Pulmonary artery endothelial cell (primary cell): ENCODE measurements at places on chromosomes 3 and 15. TPM values are rescaled to one million over a fixed set of nuclear protein-coding genes. Genes with fewer than 3 reads are reported as not detected.

DNA sequence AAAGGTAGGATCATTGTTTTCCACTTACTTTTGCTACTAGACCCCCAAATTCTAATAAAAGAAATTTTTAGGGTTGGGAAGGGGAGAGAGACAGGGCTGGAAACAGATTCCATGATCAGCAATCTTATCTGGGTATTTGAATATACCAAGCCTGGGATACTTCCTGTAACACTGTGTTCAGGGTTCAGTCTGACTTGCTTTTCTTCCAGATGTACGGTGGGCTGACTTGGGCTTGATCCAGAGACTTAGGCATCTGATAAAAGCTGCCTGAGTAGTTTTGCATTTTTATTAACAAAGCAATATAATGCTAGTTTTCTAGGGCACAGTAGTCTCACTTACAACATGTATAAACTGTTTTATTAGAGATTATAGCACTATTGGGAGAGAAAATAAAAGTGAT, 49.2 kb downstream of the KCNMB2 start:
- no peak for DNase-seq

GRCh38 chr3:54870423-54870822, 57.4 kb downstream of the LRTM1 start:
- DNase-seq, result no peak

DNA sequence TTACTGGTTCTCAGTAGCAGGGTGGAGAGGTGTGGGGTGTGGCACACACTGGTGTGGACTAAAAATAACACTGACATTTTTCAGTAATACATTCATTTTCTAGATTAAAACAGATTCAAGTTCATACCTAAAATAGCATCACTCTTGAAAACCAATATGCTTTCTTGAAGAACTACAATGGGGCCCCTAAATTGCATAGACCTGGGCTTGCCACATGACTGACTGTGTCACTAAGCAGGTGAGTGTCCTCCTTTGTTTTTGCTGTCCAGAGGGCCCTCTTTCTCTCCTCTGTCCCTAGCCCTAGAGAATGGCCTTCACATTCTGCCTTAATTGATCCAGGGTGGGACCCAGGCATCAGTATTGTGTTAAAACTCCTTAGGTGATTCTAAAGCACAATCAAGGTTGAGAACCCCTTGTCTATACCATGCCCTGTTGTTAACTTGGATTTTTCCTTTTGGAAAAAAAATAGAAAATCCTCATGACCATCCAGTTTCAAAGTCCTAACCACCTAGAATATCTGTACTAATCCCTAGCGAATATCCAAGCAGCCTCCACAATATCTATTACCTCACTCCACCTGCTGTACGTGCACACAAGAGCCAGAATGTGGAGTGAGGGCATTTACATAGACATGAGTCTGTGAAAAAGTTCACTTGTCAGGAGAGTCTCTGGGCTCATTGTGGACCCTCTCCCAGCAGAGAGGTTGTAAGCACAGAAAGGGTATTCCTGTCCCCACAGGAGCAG, 18.7 kb upstream of the TMEM41A start:
- DNase-seq, result no peak

- DNase-seq, result no peak
Observed at GRCh38 chr3:17232442-17232841, 347.7 kb downstream of the PLCL2 start.

GRCh38 chr3:17157713-17158112, 273.0 kb downstream of the PLCL2 start:
- no peak for DNase-seq

DNA sequence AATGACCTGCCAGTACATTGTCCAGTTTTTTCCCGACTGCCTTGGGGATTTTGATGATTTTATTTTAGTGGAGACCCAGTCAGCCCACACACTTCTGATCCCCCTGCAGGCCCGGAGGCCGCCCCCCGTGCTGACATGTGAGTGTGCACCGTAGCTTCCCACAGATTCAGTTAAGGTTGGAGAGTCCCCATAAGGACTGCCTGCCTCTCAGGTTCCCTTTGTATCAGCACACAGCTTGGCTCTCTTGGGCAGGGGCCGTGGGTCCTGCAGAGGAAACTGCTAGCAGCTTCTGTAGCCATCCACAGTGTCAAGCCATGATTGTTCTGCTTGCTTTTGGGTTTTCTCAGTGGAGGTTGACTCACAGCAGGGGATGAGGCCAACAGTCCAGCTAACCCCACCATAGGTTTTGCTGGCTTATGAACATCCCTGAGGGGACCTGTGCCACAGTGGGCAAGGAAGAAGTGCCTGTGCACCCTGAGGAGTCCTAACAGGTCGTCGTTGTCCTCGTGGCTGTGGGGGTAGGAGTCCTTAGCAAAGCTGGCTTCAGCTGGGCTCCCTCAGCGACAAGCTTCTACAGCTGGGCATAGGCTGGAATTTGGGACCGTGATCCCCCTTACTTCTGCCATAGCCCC, 46.4 kb downstream of the DLEC1 start:
- no peak for DNase-seq

DNA sequence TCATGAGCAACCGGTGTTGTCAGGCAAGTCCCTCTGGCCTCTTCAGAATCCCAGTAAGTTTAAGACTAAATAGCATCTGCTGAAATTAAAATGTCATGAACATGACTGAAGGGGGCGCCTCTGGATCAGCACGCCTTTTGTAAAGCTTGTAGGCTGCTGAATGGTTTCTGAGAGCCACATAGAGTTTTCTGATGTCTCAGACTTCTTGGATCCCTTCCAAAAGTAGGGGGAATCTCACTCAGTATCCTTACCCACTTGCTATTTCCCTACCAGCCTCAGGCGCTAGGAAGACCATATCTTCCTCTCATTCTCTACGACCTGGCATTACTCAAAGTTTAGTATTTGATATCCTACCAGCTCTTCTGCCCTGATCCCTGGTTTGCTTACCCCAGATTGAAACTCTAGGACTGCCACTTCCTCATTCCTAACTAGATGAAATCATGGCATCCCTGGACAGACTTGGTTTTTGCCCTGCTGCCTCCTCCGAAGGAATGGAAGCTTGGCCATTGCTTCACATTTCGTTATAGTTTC, 62.7 kb upstream of the CD47 start:
- no peak for DNase-seq

- no peak for DNase-seq
Observed at GRCh38 chr3:55443346-55443745, 43.8 kb downstream of the WNT5A start.

- DNase-seq, result no peak
Observed at GRCh38 chr3:134667956-134668355, 17.1 kb upstream of the KY start.

DNA sequence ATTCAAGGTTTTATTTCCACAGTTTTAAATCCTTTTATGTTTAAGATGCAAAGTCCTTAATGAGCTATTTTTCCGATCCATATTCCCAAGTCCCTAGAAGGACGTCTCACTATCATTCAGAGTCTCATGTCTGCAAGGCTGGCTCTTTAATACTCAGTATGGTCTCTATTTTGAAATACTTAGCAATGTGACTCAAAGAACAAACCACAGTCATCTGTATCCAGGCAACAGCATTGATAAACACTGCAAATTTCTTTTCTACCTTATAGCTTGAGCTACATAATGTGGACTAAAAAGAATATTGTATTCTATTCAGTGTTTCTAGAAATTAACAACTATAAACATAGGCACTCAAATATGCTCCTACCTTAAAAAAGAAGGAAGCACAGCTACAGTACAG, 588.3 kb upstream of the NAALADL2 start:
- DNase-seq, result no peak

- DNase-seq, result no peak
Observed at GRCh38 chr3:71548705-71549384, 34.7 kb downstream of the FOXP1 start.

DNA sequence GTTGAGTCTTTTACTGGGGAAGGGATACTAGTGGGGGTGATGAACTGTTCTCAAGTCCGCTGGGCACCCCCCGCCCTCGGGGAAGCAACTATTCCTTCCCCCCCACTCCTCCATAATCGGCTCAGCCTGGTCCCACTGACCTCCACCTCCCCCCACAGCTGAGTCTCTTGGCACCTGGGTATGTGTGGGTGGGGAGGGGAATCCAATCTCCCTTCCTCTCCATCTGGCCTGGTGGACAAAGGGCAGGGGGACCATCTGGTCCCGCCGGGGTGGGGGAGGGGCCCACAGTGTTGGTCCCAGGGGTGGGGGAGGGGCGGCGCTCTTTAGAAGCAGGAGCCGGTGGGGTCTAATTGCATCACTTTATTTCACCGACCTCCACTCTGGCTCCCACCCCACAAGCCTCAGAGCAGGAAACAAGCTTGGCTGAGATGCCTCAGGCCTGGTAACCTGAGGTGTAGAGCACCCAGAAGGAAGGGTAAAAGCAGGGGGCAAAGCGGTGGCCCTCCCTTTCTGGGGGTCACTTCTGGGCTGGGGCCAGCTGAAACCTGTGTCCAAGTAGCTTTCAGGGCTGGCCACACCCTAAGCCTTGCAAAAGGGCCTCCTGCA, 1.0 kb upstream of the PCBP4 start:
- no peak for DNase-seq

GRCh38 chr3:27089645-27090044, 279.5 kb downstream of the NEK10 start:
- DNase-seq, result no peak

DNA sequence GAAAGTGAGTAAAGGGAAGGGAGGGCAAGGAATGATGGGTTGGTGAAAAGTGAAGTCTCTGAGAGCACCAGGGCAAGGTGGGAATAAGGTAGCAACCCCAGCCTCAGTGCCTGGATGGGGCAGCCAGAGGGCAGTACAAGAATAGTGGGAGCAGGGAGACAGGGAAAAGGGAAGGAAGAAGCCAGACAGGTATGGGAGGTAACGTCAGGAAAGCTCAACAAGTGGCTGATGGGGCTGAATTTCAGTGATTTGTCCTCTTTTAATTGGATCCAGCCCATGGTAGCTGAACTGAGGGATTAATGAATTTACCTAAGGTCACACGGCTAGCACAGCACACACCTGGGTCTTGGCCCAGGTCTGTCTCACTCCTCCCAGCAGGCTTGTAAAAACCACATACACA, 12.6 kb downstream of the RORA start:
- no peak for DNase-seq

DNA sequence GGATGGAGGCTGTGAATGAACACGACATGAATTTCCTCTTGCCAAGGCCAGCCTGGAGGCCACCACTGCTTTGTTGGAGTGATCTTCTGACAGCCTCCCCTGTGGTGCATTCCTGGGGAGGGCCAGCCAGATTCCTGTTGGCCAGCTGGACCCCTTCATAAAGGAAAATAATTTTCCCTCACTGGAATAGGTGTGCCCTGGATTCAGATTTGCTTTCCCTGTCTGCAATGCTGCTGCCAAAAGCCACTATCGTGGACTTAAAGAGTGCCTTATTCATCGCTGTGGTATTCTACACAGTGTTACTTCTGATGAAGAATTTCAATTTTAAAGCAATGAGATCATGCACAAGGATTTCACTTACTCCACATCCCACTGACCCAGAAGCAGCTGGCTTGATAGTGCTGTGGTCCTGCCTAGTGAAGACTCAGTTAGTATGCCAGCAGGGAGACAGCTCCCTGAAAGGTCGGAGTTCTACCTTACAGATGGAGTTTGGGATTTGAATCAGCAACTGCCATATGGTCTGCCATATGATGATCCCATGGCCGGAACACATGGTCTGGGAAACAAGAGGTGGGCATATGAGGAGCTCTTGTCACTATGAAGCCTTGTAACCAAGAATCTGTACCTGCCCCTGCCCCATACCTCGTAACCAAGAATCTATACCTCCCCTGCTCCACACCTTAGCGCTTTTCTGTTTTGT, 145.2 kb downstream of the KLF13 start:
- DNase-seq, result no peak

GRCh38 chr3:14431452-14431916, 29.1 kb downstream of the SLC6A6 start:
- no peak for DNase-seq

- no peak for DNase-seq
Observed at GRCh38 chr3:65597226-65597951, 441.3 kb downstream of the MAGI1 start.

DNA sequence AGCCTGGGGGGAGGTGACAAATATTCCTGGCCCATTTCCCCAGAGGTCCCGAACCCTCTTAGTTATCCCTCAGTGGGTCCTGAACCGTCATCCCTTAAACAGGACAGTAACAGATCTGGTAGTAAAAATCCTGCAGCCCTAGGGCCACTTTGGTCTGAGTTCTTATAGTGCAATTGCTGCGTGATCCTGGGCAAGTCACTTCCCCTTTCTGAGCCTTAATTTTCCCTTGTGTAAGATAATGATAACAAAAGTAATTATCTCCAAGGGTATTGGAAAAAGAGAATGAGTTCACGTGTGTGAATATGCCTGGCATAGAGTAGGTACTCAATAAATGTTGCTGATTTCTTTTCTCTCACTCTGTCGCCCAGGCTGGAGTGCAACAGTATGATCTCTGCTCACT, 2.9 kb upstream of the JAGN1 start:
- no peak for DNase-seq

- DNase-seq, result no peak
Observed at GRCh38 chr3:79392479-79392878, 375.3 kb downstream of the ROBO1 start.

GRCh38 chr15:55846116-55846707, 103.3 kb upstream of the PRTG start:
- DNase-seq, result peak; percentile 37

GRCh38 chr3:31462050-31462569, 70.6 kb upstream of the STT3B start:
- no peak for DNase-seq

DNA sequence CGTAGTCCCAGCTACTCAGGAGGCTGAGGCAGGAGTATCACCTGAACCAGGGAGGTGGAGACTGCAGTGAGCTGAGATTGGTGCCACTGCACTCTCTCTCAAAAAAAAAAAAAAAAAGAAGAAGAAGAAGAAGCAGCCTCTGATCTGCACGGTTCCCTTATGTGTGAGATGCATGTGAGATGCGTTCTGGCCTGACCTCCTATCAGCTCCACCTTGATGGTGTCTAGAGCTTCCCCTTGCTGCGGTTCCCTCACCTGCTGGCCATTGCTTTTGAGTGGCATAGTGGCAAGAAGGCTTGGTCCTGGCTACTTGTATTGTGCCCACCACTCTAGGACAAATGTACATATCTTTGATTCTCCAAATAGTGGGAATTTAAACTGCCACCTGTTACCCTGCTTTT, 49.4 kb upstream of the CFAP161 start:
- DNase-seq, result no peak

- no peak for DNase-seq
Observed at GRCh38 chr3:87615506-87615905, 339.1 kb upstream of the POU1F1 start.

- DNase-seq, result no peak
Observed at GRCh38 chr3:72896996-72897757, 9.3 kb downstream of the GXYLT2 start.

DNA sequence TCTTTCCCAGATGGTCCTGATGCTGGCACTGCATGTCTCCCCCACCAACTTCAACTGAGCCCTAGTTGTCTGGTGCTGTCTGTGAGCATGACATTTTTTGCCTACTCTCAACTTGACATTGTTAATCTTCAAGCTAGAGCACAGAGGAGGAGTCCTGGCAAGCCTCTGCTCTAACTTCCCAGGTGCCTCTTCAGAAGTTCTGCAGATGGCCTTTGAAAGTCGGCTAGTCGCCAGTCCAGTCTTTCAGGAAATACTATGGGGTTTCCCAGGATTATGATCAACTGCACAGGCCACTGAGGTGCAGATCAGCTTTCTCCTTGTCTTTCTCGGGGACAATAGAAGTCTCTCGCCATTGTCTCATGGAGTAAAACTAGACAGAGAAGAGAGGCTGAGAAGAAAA, 86.7 kb downstream of the ST8SIA2 start:
- DNase-seq, result no peak

The THRB gene
- 0.14 and 0.33 TPM in 2 replicates for total RNA-seq

The MLH1 gene
- total RNA-seq, result 32.5 and 45.7 TPM in 2 replicates

The COL6A6 gene
- total RNA-seq, result not detected in 2 replicates

The CHDH gene
- 0.07 and 0.25 TPM in 2 replicates for total RNA-seq

The CCDC191 gene
- total RNA-seq, result 1.3 TPM in 2 replicates

The GP9 gene
- total RNA-seq, result not detected in 2 replicates

The MINAR1 gene
- total RNA-seq, result 0.28 and 0.92 TPM in 2 replicates

The CCDC54 gene
- total RNA-seq, result not detected in 2 replicates

The TMEM108 gene
- 0.14 and 0.40 TPM in 2 replicates for total RNA-seq
